CD4-positive, alpha-beta T cell treated with Interleukin-6 for 4 hours (primary cell): ENCODE measurements at places on chromosomes 4 and X.

DNA sequence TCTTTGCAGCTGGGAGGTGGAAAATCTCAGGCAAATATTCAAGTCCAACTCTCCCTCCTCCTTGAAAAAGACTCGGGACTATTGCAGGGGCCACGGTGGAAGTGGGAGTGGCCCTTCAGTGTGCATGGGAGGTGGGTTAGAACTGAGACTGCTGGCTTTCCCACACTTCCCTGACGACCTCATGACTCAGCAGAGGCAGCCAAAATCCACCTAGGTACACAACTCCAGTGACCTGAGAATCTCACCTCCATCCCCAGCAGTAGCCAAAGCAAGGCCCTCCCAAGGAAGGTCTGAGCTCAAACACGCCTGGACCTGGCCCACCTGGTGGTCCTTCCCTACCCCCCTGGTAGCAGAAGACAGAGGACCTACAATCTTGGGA is 6.2 kb upstream of the UGT2B17 start:
- no peak for DNase-seq

GRCh38 chr4:38193236-38193863 is 233.2 kb downstream of the PTTG2 start:
- DNase-seq = no peak

DNA sequence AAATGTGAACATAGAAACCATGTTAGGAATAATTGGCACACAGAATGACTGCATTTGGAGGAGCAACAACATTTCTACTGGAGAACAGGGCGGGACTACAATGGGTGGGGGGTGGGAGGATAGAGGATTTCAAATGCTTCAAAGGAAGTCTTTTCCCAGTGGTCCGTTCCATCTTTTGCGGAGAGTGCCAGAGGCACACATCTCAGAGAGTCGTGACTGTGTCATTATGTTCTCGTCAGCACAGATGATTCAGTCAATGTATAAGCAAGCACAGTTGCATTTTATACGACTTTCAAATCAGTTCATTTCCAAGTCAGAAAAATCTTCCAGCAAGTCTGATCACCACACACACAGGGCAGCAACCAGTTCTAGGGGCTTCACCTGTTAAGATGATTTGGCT is 22.7 kb upstream of the GPR50 start:
- no peak for DNase-seq

DNA sequence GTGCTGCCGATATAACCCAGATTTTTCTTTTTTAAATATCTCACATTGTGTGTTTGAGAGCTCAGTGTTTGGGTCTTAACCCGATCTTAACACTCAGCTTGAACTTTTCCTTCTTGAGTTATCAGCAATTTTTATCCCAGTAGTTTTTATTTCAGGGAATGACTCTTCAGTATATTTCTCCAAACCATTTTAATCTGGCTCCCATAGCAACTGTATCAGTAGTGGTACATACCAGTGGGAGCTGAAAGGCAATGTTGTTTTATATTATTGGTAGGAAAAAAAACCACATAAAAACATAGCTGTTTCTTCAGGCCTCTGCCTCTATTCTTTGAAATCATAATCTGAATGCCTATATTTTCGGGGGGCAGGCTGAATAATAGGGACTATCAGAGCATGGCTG is 111.1 kb downstream of the SLC4A4 start:
- no peak for DNase-seq

DNA sequence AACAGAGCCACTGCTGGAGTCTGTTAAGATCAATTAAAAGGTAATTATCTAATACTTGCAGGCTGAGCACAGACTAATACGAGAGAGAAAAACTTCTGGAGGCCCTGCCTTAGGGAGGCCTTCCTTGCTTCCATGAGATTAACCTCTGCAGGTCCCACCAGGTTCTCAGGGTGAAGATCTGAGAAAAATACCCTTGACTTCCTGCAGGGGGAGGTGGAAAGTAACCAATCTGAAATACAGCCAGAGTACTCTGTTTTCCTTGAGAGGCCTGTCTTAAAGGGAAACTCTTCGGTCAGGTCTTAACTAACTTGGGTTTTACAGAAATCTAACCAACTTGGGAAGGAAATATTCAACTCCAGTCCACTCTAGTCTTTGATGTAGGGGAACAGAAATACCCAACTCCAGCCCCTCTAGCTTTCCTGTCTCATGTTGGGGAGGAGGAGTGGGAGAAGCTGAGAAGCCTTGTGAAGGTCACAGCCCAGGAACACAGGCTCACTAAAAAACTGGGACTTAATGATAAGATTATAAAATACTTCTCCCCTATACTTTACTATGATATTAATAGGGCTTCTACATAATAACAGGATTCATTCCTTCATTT is 77.1 kb downstream of the TBCK start:
- no peak for DNase-seq

DNA sequence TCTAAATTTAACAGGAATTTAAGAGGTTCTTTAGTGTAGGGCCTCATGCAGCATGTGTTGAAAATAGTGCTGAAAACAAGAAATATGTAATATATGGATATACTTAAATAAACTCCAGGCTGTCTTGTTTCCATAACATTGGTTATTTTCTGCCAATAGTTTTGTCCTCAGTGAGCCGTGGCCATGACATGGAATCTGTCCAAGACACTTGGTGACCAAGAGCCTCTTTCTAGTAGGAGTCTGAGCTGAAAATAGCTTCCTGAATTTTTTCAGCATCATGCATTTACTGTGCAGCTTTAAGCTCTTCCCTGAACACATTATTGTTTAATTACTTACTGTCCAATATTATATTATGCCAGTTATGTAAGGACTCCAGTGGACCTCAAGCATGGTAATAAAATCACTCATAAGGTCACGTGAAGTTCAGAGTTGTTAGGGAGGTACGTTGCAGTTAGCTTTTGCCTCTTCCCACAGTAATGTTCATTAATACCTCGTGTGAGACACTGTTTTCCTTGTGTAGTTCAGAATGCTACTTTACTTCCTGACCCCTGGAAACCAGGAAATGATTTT is 488.2 kb downstream of the GRID2 start:
- no peak for DNase-seq

GRCh38 chr4:189178125-189178746 is 762.4 kb upstream of the FRG1 start:
- DNase-seq = no peak

DNA sequence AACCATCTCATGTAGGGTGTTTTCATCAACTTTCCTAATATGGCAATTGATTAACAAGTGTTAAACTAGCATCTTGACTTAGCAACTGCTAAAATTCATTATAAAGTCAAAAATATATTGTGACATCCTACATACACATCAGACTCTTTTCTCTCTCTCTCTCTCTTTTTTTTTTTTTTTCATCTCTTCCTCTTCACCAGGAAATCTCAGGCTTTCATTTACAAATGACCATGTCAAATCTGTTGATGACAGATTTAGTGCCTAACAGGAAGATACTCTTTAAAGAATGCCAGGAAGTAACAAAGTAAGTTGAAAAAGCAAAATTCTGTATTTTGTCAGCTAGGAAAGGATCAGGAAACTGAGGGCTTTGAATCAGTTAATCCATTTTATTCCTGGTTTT is 365.5 kb downstream of the PCDH7 start:
- DNase-seq = no peak

DNA sequence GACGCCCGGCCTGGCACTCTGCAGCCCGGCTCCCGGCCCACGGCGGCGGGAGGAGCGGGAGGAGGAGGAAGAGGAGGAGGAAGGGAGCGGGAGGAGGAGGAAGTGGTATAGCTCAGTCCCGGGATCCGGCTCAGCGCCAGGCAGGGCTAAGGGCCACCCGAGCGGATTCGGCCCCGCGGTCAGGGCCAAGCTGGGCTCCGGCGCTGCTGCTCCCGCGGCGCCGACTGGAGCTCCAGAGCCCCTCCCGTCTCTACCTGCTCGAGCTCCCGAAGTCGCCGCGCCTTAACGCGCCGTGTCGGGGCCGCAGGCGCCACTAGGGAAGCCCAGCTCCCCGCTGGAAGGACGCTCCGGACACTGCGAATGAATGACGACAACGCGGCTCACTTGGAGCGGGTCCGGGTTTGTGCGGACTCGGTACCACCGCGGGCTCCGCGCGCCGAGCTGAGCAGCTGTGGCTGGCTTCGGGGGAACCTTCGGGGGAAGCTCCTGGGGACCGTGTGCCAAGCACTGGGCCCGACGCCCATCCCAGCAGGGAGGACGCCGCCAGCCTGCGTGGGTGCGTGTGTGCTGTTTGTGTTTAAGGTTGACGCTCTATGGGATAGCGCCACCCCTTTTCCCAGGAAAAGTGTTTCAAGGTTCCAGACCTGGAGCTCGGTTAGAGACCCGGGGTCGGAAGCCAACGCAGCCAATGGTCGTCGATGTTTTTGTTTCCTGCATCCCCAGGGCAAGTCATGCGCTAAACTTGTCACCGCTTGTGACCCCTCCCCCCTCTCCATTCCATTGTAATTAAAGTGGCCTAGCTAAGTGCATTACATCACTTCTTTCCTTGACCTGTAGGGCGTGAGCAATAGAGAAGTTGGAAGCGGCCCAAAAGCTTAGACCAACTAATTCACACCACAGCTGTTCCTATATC is at the start of gene TBC1D9:
TBC1D9 (minus strand) TSS at position 67 of the 913 bp plus-strand sequence. CDS start 340 bp downstream, outside the sequence.
- DNase-seq = no peak

GRCh38 chr4:90121676-90122354 is 5.4 kb upstream of the CCSER1 start:
- DNase-seq = no peak
